Ovary (tissue), 10 donors: ENCODE measurements at places on chromosomes 1 and 21. TPM values are rescaled to one million over a fixed set of nuclear protein-coding genes. Genes with fewer than 3 reads are reported as not detected.

The TDRD5 gene
- polyA plus RNA-seq = 0.27 TPM

The FCRL4 gene
- polyA plus RNA-seq = not detected

The CLCA1 gene
- polyA plus RNA-seq = not detected

The TPR gene
- polyA plus RNA-seq = 26.3 TPM

The ESRRG gene
- 0.15 TPM for polyA plus RNA-seq

The MX2 gene
- 34.6 TPM for polyA plus RNA-seq
